ENCODE measurements at places on chromosomes 6 and 20.

DNA sequence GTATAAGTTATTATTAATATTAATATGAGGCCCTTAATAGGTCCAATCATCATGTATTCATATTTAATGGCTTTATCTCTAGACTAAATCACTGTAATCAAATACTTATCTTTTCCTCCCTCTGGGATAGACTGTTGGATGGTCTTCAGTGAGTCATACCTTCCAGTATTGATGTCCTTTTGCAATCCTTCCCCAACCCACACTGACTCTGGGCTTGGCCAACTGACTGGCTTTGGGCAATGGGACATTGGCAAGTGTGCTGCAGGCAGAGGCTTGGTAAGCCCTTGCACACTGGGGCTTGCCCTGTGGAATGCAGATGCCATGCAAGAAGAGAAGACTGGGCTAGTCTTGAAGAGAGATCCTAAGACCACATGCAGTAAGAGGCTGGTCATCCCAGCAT, 136.6 kb downstream of the CCDC170 start:
- no peak for DNase-seq

DNA sequence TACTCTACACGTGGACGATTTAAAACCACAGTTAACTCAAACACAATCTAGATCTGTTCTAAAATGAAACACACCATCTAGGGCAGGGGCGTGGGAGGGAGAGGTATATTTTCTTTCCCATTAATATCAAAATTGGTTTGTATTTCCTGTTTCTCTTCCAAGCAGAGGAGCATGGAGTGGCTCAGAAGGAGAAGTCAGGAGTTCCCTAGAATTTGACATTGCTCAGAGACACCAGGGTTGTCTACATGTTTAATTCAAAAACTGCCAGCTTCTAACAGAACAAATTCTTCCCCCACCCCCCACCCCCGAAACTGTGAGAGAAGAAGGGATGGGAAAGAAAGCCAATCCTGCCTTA, 2.3 kb downstream of the PREX1 start:
- no peak for DNase-seq

DNA sequence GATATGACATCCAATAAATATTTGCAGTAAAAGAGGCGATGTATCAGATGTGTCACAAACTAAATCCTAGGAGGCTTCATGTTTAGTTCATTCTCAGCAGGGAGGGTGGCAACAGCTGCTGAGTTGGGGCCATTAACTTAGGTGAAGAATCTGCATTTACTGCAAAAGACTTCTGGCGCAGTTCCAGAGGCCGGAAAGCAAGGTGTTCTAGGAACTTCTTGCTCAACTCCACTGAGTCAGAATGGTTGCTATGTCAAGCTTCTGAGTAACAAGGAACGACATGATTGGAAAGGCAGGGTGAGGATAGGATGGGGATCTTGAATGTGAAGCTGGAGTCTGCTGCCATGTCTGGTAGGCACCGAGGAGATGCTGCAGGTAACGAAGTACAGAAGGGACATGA, 11.7 kb downstream of the ADNP start:
- peak; percentile 81 for DNase-seq

DNA sequence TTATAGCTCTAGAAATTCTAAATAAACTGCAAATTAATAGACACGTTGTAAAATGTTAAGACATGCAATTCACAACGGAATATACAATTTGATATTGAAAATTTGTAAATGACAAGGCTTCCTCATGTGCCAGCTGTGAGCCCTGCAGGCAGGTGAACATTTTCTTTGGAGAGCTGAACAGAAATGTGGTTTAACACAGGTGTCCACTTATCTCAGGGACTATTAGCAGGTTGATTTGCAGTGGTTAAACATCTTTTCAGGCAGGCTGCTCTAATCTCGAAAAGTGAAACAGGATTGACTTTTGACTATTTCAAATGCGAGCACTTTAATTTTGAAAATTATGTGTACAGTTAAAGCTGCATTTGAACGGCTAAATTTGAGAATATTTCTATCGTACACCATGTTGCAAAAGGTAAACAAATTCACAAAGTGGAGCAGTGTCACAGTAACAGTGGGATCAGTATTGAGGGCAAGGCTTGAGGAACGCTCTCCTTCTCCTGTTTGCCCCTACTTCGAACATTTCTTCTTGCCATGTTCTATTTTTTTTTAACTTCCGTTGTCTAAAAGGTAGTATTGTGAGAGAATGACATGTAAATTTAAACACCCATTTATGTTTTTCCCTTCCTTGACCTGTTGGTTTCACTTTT, 210.8 kb downstream of the CDKAL1 start:
- no peak for DNase-seq

DNA sequence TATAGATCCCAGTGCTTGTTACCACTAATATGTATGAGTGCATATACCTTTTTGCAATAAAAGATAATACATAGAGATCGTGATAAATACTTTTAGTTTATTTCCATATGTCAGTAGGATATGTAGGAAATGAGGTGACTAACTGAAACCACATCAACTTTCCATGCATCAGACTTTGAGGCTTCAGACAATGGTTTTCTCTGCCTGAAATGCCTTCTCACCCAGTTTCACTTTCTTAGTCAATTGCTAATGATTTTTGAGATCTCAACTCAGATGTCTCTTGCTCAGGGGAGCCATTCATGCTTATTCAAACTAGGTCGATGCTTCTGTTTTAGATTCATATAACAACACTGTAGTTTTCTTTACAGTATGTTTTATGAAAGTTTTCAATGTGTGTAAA, 626.6 kb upstream of the ADGRB3 start:
- DNase-seq: no peak

DNA sequence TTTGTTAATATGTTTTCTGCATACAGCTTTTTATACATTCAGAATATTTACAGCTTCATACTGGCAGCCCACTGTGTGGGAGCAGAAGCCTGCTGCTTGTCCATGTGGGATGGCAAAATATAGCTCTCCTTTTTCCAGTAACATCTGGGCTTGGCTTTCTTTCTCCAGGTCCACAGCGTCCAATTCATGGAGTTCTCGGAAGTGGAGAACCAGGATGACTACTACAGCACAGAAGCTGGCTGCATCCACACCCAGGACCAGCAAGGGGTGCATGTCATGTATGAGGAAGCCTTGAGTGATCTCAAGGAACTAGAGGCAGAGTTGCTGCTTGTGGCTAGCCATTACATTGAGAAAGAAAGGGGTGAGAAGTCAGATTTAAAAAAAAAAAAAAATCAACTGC, 143.1 kb downstream of the CD164 start:
- DNase-seq: no peak

- DNase-seq: no peak
Measured at GRCh38 chr20:4192378-4193068, 177.2 kb upstream of the RNF24 start.

DNA sequence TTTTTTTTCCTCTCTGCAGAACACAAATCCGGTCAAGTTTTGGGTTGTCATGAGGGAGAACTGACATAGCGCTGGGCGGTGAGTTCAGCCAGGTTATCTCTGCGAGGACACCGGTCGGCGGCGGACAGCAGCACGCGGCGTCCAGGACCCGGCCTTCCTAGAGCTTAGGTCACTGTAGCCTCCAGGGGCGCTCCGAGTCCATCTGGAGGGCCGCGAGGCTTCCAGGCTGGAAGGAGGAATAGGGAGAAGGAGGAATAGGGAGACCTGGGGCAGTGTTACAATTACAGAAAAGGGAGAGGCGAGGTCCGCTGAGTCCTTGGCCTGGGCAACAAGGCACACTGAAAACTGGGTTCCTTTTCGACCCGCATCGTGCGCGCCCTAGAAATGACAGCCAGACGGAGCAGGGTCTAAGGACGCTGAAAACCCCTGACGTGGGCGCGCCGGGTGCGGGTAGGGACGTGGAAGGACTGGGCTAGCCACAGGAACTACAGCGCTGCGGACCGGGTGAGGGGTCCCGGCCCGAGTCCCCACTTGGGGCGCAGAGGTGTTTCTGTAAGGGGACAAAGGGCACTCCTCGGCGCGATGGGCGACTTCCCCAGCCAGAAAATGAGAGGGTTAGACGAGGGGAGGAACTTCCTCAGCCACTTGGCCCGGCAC, 536 bp upstream of the FNDC1 start:
- peak; percentile 21 for DNase-seq

DNA sequence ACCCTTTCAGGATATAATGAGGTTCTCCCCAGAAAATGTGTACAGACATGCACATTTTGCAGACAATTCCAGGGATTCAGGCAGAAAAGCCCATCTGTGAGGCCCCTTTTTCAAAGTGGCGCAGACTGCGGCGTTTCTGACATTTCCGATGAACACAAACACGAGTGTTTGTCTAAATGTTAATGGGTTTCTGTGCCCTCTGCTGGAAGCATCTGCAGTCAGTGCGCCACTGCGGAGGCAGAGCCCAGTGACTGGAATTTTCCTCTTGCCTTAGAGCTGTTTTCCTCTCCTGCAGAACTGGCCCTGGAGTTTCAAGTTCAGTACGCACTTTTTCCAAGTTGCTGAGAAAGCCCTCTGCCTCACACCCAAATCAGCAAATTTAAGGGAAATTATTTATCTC, 15.3 kb downstream of the ANKRD60 start:
- DNase-seq: no peak

DNA sequence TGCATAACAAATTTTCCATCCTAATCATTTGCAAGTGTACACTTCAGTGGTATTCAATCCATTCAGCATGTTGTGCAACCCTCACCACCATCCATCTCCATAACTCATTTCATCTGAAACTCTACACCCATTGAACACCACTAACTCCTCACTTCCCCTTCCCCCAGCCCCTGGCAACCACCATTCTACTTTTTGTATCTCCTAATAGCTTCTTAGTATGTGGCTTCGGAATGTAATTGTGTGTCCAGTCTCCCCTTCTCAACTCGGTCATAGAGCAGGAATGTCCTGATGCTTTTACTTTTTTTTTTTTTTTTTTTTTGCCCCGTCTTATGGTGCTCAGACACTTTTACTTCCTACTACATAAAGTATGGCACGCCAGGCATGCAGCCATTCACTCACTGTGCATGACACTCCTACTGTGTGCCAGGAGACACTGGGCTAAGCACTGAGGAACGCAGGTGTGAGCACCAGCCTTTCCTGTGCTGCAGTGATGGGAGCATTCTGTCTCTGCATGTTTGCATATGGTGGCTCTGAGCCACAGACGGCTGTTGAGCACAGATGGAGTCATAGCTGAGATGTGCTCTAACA, 15.3 kb downstream of the HCK start:
- DNase-seq: peak; percentile 93

DNA sequence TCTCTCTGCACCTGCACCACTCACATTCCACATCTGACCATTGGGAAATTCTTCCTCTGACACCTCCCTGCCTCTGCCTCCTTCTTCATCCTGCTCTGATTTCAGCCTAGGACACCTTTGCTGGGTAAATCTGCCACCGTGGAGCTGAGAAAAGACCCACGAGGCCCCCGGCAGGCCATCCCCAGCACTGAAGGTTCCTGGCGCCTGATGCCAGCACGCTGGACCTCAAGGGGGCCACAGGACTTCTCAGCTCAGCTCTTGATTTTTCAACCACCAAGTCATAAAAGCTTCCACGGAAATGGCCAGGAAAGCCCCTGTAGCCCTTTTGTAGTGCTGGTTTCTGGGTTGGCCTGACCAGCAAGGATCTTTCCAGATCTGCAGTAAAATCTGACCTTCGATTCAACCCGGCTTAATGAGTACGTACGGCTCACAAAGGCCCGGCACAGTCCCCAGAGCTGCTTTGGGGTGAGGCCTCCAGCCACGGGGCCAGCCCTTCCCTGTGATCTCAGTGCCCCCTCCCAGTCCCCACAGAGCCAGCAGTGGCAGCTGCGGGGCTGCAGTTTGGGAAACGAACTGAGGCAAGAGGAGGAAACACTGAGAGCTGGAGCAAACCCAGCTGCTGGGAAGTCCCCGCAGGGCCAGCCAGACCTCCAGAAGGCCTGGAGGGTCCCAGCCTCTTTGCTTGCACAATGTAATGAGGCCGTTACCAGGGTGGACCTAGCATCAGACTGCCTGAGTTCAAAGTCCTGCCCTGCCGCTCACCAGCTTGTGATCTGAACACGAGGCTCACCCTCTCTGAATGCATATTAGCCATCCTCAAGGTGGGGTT, 157.5 kb downstream of the BMP7 start:
- no peak for DNase-seq

All from HCEC 1CT (cell line).